K562 (cell line): ENCODE measurements at places on chromosomes 4 and X.

DNA sequence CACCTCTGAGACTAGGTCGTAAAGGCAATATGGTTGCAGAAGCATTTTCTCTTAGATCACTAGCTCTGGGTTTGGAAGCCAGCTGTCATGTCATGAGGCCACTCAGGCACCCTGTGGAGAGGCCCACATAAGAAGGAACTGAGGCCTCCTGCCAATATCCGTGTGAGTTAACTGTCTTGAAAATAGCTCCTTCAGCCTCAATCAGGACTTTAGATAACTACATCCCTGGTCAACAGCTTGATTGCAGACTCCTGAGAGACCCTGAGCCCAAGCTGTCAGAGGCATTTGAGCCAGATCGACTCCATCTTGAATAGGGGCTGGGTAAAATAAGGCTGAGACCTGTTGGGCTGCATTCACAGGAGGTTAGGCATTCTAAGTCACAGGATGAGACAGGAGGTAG, 15.1 kb upstream of the REPS2 start:
- DNase-seq: no peak
- H3K27ac ChIP-seq: 0 out of 3 replicates have a peak overlapping the region, but pooled peaks have one; percentile 19
- H3K4me1 ChIP-seq: no peaks in the 10 kb centered on the region; the same call in none of the 2 replicates
- H3K4me3 ChIP-seq: no peak overlapping the region
- H3K36me3 ChIP-seq: no peaks in the 10 kb centered on the region

GRCh38 chr4:102392033-102392744, 46.9 kb upstream of the SLC39A8 start:
- no peaks in the 10 kb centered on the region for H3K36me3 ChIP-seq
- no peaks in the 10 kb centered on the region for H3K27me3 ChIP-seq
- H3K4me1 ChIP-seq: no peaks in the 10 kb centered on the region
- no peak overlapping the region for H3K4me3 ChIP-seq

DNA sequence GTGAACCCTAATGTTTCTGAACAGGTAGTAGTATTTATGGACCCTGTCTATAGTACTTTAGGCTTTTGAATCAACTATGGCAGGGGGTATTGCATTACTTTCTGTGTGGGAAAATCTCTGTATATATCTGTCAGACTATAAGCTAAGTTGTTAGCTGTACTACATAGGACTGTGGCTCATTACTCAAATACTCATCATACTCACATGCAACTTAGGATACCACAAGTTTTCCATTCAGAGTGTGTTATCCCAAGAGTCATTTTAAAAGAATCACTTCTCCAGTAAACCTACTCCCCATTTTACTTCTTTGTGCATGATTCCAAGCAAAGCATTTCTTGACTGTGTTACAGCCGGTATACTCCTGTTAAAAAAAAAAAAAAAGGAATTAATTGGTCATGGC, 95.6 kb downstream of the PHOX2B start:
- no peaks in the 10 kb centered on the region for H3K4me1 ChIP-seq
- no peak overlapping the region for H3K4me3 ChIP-seq

- H3K27me3 ChIP-seq: no peaks in the 10 kb centered on the region
These were observed 34.0 kb upstream of the NR0B1 start for GRCh38 chrX:30343206-30343605.

DNA sequence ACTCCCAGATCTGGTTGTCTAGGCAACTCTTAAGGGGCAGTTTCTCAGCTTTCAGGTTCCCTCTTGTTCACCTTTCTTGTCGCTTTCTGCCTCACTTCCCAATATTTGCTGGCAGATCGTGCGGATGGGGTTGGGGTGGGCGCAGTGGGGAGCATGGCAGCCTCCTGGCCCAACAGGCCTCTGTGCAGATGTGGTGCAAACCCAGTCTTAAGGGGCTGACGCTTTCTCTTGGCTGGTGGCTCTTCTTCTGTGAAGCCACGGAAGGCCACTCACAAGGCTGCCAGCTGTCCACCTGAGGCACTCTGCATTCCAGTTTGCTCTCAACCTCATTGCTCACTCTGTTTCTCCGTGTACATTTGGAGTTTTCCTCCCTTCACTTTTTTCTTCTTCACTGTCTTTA, 61.7 kb downstream of the NBDY start:
- no peaks in the 10 kb centered on the region for H3K36me3 ChIP-seq
- H3K27me3 ChIP-seq: no peaks in the 10 kb centered on the region
- no peak overlapping the region for H3K27ac ChIP-seq

DNA sequence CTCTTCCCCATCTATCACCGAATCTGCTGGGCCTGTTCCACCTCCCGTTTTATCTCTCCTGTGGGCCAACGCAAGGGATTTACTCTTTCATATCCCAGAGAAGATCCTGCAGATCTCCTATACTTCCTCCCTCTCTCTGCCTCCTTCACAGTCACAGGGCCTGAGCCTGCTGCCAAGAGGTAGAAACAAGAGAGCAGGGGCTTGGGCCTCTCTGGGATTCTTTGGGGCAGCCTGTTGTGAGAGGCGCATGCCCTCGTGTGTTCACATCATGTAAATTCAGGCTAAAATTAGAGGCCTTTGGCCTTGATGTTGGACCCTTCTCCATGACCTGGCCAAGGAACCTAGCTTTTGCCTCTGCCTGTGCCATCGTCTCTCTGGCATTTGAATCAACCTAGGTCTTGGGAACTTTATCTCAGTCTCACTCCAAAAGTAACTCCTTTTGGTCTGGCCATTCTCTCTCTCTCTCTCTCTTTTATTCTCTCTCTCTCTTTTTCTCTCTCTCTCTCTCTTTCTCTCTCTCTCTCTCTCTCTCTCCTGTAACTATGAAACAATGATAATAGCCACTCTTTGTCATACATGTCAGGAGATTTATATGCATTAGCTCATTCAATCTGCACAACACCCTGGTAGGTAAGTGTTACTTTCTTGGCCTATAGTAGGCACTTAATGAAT, 20.0 kb upstream of the EFNB1 start:
- DNase-seq: no peak
- no peaks in the 10 kb centered on the region for H3K36me3 ChIP-seq
- H3K4me3 ChIP-seq: no peak overlapping the region
- H3K27me3 ChIP-seq: no peaks in the 10 kb centered on the region
- H3K27ac ChIP-seq: no peak overlapping the region
- no peaks in the 10 kb centered on the region for H3K4me1 ChIP-seq

DNA sequence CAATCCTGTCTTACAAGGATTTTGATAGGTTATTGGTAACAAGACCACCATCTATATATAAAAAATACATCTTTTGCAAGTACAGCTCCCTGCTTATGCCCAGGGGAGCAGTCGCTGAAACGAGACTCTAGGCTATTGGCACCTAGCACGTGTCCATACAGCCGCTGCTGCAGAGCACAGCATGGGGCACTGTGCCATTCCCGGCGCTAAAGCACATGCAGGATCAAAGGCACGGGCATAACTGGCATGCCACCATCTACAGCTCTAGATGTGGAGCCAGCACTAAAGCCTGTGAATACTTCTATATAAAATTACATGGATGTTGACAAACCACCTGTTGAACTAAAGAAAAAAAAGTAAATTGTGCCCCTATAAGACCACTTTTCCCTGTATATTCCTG, 144.8 kb downstream of the COL25A1 start:
- H3K27me3 ChIP-seq: no peaks in the 10 kb centered on the region
- no peak overlapping the region for H3K4me3 ChIP-seq
- DNase-seq: no peak
- no peaks in the 10 kb centered on the region for H3K36me3 ChIP-seq

DNA sequence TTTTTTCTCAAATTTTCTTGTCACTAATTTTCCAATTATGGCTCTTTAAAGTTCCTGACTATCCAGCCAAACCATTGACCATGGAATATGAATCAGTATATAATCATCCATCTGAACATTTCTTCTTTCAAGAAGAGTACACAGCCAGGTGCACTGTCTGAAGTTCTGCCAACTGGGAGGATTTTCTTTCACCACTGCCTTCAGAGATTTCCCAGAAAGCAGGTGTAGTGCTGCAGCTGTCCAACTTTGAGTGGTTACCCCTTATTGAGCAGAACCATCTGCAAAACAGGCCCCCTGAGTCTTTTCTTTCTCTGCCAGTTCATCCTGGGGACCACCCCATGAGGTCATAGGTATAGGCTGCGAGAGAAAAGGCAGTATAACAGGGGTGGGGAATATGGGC, 1213.2 kb downstream of the RAPGEF2 start:
- H3K27me3 ChIP-seq: no peaks in the 10 kb centered on the region
- H3K4me1 ChIP-seq: no peaks in the 10 kb centered on the region
- H3K36me3 ChIP-seq: no peaks in the 10 kb centered on the region

GRCh38 chrX:106150701-106151100, 17.4 kb upstream of the PWWP3B start:
- no peaks in the 10 kb centered on the region for H3K36me3 ChIP-seq
- no peaks in the 10 kb centered on the region for H3K27me3 ChIP-seq

DNA sequence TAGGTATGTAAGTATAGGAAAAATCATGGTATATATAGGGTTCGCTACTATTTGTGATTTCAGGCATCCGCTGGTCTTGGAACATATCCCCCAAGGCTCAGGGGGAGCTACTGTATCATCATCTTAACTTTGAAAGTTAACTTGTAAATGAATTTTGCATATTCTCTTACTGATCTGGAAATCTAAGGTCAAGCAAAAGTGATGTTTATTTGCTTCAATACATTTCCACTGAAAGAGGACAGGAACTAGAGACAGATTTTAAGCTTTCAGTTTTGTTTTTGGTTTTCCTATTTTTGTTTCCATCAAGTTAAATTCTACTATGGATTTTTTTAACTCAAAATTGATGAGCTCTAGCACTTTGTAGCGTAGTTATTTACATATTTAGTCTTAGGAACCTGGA, 56.2 kb downstream of the NAF1 start:
- H3K36me3 ChIP-seq: peaks cover 8% of the 10 kb centered on the region; the same call in 1 of the 3 replicates
- H3K27me3 ChIP-seq: no peaks in the 10 kb centered on the region
- H3K4me3 ChIP-seq: no peak overlapping the region
- no peak overlapping the region for H3K27ac ChIP-seq

- no peak overlapping the region for H3K4me3 ChIP-seq
- no peak overlapping the region for H3K27ac ChIP-seq
- no peaks in the 10 kb centered on the region for H3K27me3 ChIP-seq
- H3K4me1 ChIP-seq: no peaks in the 10 kb centered on the region
These were observed 15.5 kb downstream of the PAGE4 start for GRCh38 chrX:49844611-49845010.

- H3K36me3 ChIP-seq: no peaks in the 10 kb centered on the region
- no peak overlapping the region for H3K4me3 ChIP-seq
- no peak overlapping the region for H3K27ac ChIP-seq
- H3K4me1 ChIP-seq: no peaks in the 10 kb centered on the region
These were observed 891.0 kb upstream of the FRG1 start for GRCh38 chr4:189049682-189050081.

DNA sequence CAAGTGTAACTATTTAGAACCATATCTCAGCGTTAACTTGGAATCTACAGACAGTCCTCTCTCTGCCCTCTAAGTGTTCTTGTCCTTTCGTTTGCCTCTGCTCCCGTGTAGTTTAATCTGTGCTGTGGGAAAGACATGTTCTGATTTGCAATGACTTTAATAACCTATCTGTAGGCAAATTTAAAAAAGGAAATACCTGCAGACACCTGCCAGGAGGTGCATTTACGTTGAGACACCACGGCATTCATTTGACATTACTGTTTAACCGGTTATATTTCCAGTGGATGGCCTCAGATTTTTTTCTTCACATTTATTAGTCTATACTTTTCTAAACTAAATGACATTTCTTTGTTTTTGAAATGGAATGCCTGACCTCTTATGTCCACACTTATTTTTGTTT, 997.9 kb upstream of the PCDH7 start:
- no peak overlapping the region for H3K4me3 ChIP-seq
- no peaks in the 10 kb centered on the region for H3K27me3 ChIP-seq
- no peak for DNase-seq
- no peaks in the 10 kb centered on the region for H3K36me3 ChIP-seq
- no peak overlapping the region for H3K27ac ChIP-seq

- H3K36me3 ChIP-seq: no peaks in the 10 kb centered on the region
- no peaks in the 10 kb centered on the region for H3K4me1 ChIP-seq
- no peaks in the 10 kb centered on the region for H3K27me3 ChIP-seq
- H3K27ac ChIP-seq: no peak overlapping the region
- no peak for DNase-seq
- no peak overlapping the region for H3K4me3 ChIP-seq
These were observed 6.8 kb upstream of the TMEM144 start for GRCh38 chr4:158203436-158203835.

DNA sequence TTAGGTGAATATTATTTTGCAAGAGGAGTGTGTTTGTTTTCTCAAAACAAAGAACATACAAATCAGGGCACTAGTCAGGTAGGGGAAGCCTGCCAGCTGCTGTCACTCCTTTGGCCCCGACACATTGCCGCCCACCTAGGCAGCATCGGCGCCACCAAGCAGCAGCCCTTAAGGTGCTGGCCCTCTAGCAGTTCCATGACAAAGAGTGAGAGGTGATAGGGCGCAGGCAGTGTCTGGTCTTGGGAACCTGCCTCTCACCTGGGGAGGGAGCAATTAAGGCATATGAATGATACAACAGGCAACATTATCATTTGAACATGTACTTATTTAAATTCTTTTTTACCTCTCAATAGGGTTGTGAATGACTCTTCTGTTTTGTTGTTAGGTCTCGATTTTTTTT, 135.1 kb downstream of the PLS3 start:
- H3K27me3 ChIP-seq: no peaks in the 10 kb centered on the region
- H3K36me3 ChIP-seq: no peaks in the 10 kb centered on the region
- no peaks in the 10 kb centered on the region for H3K4me1 ChIP-seq

DNA sequence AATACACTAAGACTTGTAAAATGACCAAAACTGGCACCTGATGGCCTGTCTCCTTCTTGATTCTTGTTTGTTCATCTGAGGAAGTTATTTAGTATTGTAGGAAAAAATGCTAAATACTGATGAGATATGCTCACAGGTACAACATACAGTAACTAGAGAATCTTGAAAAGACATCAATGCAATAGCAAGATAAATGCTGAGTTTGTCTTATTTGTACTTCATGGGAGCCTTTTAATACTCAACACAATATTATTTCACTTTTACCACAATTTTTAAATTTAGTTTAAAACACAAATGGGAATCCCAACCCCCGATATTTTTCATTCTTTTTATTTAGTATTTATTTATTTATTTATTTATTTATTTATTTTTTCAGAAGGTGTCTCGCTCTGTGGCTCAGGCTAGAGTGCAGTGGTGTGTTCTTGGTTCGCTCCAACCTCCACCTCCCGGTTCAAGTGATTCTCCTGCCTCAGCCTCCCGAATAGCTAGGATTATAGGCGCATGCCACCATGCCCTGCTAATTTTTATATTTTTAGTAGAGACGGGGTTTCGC, 12.1 kb downstream of the HHIP start:
- H3K27me3 ChIP-seq: no peaks in the 10 kb centered on the region
- H3K27ac ChIP-seq: no peak overlapping the region
- H3K4me3 ChIP-seq: no peak overlapping the region
- no peak for DNase-seq
- no peaks in the 10 kb centered on the region for H3K36me3 ChIP-seq

DNA sequence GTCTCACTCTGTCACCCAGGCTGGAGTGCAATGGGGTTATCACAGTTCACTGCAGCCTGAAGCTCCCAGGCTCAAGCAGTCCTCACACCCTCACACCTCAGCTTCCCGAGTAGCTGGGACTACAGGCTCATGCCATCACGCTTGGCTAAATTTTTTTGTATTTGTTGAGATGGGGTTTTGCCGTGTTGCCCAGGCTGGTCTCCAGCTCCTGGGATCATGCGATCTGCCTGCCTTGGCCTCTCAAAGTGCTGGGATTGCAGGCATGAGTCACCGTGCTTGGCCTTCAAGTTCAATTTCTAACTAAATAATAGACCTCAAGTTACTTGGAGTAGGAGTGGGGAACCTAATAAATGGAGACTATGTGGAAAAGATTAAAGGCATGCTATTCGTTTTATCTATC, 48.9 kb downstream of the MND1 start:
- H3K4me1 ChIP-seq: no peaks in the 10 kb centered on the region
- H3K36me3 ChIP-seq: peaks cover 28% of the 10 kb centered on the region
- H3K27ac ChIP-seq: no peak overlapping the region
- H3K4me3 ChIP-seq: no peak overlapping the region
- no peaks in the 10 kb centered on the region for H3K27me3 ChIP-seq

- H3K27ac ChIP-seq: no peak overlapping the region
- no peak overlapping the region for H3K4me3 ChIP-seq
- H3K4me1 ChIP-seq: peaks cover 2% of the 10 kb centered on the region; the same call in 1 of the 3 replicates
- DNase-seq: no peak
- no peaks in the 10 kb centered on the region for H3K36me3 ChIP-seq
These were observed 5.4 kb upstream of the TBC1D1 start for GRCh38 chr4:37885496-37885895.
